ENCODE measurements at places on chromosomes 5 and 9. TPM values are rescaled to one million over a fixed set of nuclear protein-coding genes. Genes with fewer than 3 reads are reported as not detected.

Gene IGFBPL1
- total RNA-seq: 0.29 TPM

Gene TMEM215
- not detected for total RNA-seq

Gene CREBRF
- total RNA-seq: 12.5 TPM

Gene FTMT
- not detected for total RNA-seq

Gene LCP2
- 1.2 TPM for total RNA-seq

Gene TXNDC15
- 67.1 TPM for total RNA-seq

Gene STKLD1
- total RNA-seq: 0.57 TPM

Gene SEMA5A
- total RNA-seq: 0.27 TPM

Gene DAPK1
- 63.7 TPM for total RNA-seq

Gene PCDHGA8
- total RNA-seq: 1.6 TPM

Gene PRRX2
- not detected for total RNA-seq

Gene ZDHHC11
- 0.80 TPM for total RNA-seq

Gene MAMDC2
- 20.5 TPM for total RNA-seq

Gene CARTPT
- not detected for total RNA-seq

Gene SPATA31A3
- not detected for total RNA-seq

Gene FAM221B
- not detected for total RNA-seq

Gene HTR4
- 0.07 TPM for total RNA-seq

Gene ADGRD2
- not detected for total RNA-seq

Gene KIF24
- total RNA-seq: 7.3 TPM

Gene C9orf43
- total RNA-seq: 1.0 TPM

Gene PCDHA6
- total RNA-seq: 0.13 TPM

Gene ANKRD34B
- total RNA-seq: not detected

Gene PCDHB3
- 0.27 TPM for total RNA-seq

Gene WNT8A
- total RNA-seq: not detected

Gene DOCK8
- total RNA-seq: 0.80 TPM

Gene CHMP5
- 77.4 TPM for total RNA-seq

Gene CD180
- not detected for total RNA-seq

Gene OSMR
- 59.1 TPM for total RNA-seq

Gene PCDHGA6
- total RNA-seq: 2.1 TPM

Gene AMBP
- not detected for total RNA-seq

Gene TAL2
- not detected for total RNA-seq

Gene SPINK7
- not detected for total RNA-seq

Gene IRX1
- not detected for total RNA-seq
